ENCODE measurements at places on chromosomes 6 and 20. TPM values are rescaled to one million over a fixed set of nuclear protein-coding genes. Genes with fewer than 3 reads are reported as not detected.
A peak's percentile ranks its signal among the peaks of the same experiment; 100 is the strongest.

DNA sequence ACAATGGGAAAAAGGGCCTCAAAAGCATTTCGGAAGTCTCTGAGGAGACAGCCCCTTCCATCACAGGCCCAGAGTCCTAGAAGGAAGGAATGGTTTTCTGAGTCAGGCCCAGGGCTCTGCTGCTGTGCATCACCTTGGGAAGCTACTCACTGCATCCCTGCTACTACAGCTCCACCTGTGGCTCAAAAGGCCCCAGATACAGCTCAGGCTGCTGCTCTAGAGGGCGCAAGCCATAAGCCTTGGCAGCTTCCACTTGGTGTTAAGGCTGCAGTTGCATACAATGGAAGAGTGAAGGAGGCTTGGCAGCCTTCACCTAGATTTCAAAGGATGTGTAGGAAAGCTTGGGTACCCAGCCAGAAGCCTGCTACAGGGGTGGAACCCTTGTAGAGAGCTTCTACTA is 54.8 kb downstream of the MEI4 start:
- no peak for DNase-seq

DNA sequence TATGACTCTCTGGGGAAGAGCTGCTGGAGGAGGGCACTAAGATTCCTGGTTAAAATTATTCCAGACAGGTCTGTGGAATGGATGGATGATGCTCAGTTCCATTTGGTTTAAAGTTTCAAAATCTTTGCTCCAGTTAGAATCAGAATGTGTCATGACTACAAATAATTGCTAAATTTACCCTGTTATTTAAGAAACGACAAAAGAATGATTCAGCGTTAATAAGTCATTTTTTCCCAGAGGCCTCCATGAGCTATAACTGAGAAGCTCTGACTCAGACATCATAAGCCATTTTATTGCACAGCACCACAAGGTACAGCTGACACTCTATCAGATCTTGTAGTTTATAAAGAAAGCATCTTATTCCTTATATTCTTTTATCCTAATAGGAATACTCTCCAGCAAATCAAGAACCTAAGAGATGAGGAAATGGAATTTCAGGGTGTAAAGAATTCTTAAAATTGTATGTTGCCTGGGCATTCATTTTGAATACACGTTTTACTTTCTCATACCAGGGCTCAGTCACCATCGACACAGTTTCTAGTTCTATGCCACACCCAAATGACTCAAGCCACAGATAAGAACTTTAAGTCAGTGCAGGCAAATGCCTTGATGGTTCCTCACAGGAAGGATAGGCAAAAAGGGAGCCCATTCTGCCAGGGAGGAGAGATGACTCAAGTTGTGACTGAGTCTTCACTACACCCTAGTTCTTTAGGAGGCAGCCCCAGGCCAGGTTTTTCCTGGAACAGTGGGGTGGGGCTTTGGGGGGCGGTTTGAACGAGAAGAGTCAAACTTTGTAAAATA is 636.0 kb downstream of the MMUT start:
- no peak for DNase-seq

DNA sequence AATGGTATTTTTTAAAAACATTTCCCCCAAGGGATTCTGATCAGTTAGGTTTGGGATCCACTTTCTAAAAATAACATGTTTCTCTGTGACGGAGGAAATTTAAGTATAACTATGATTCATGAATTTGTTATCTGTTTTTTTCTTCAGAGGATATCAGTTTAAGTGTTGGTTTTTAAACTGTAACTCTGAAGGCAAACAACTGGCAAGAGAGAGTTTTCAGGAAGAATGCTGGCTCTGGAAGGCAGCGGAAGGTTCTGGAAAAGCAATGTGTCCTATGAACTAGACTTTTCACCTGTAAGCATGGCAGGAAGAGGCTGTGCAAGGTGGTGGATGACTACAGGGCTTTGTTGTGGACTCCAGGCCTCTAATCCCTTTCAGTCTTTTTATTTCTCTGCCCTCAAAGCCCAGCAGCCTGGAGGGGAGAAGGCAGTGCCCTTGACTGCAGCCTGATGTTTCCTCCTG is 153.1 kb downstream of the GMPR start:
- no peak for DNase-seq

GRCh38 chr20:24705486-24705885 is 236.1 kb downstream of the SYNDIG1 start:
- no peak for DNase-seq

DNA sequence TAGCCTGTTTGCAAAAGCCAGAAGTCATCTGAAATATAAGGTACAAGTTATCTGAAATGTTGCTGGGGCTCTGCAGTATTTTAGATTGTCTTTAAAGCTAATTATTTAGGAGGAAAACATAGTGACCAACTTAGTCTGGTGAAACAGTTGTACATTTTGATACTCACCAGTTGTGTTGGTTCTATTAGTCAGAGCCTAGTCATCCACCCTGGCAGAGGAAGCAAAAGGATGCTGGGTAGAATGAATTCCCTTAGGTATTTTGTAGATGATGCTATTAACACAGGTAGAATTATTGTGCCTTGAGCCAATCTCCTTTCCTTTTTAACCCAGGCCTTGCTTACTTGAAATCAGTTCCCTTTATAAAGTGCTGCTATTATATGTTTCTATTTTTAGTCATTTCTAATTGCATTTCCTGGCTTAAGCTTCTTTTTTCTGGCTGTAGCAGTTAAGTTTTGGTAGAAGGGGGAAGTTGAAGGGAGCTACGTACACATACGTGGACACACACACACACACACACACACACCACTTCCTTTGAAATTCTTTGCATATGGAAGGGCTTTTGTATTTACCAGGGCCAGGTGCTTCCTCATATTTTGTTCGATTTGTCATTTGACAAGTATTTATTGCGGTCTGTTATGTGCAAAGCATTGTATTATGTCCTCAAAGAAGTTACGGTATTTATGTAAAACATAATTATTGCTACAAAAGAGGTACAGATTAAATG is 82.4 kb downstream of the RTN4IP1 start:
- DNase-seq: no peak

DNA sequence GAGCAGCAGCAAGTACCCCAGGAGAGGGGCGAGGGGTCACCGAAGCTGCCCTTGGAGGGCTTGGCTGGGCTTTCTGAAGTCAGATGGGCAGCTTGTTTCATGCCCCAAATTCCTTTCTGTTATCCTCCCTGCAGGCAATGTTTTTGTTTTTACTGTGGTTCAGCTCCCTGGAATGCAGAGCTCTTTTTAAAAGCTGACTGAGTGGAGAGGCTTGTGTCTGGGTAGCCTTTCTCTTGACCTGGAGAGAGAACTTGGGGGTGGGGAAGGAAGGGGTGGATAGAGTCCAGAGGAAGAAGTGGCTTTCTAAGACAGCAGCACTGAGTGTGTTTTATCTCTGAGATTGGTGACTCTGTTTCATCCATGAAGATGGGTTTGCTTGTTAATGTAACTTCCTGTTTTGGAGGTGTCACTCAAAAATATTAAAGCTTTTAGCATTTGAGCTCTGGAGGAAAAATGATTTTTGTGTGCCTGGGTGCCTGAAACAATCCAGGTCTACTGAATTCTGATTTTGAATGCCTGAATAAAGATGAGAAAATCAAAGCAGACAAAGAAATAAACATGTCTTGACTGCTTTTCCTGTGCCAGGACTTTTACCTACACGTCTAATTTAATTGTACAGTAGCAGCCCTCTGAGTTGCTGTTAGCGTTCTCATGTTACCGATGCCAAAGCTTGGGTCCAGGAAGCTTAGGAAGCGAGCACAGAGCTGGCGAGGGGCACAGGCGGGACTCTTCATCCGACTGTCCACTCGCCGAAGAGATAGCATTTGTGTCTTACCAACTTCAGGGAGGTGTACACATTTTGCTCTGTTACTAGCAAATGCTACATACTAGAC is 78.2 kb upstream of the EEF1E1 start:
- peak; percentile 50 for DNase-seq

DNA sequence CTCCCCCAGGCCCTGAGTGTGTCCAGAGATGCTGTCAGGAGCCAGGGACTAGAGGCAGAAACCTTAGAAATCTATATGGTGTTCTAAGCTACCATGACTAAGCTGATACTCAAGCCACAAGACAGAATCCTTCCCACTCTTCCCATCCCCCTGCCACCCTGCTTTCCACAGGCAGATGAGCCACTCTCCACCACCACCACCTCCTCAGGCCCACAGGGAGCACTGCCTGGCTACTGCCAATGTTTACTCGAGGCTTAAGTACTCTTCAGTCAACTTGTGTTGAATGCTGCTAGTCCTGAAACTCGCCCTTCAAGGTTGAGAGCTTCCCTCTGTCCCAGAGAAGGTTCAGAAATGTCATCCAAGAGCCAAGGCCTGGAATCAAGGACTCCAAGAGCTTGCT is 56.2 kb downstream of the CENPW start:
- DNase-seq: no peak

Gene SNX9
- total RNA-seq: 27.0 TPM

Gene PDE10A
- 5.4 TPM for total RNA-seq

DNA sequence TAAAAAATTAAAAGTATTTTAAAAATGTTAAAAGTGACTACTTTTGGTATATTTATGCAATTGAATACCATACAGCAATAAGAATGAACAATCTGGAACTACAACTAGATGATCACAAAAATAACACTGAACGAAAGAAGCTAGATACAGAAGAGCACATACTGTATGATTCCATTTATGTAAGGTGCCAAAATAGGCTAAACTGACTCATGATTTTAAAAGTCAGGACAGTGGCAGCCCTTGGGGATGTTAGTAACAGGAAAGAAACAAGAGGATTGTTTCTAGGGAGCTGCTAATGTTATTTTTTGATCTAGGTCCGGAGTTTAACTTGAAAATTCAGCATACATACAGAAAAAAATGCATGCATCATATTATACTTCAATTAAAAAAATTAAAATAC is 42.3 kb downstream of the KIF13A start:
- DNase-seq: no peak

- peak; percentile 58 for DNase-seq
These were observed 93.7 kb downstream of the PSMB1 start for GRCh38 chr6:170459451-170459850.

Gene HLA-G
- total RNA-seq: not detected

Gene LTB
- 0.70 TPM for total RNA-seq

GRCh38 chr6:99216959-99217358 is 132.5 kb downstream of the FAXC start:
- no peak for DNase-seq

GRCh38 chr6:98716341-98716740 is 118.0 kb upstream of the POU3F2 start:
- no peak for DNase-seq

Gene GDAP1L1
- 5.2 TPM for total RNA-seq

Gene OR14J1
- total RNA-seq: not detected

Gene WFDC12
- not detected for total RNA-seq

Gene C6orf163
- total RNA-seq: 1.5 TPM

DNA sequence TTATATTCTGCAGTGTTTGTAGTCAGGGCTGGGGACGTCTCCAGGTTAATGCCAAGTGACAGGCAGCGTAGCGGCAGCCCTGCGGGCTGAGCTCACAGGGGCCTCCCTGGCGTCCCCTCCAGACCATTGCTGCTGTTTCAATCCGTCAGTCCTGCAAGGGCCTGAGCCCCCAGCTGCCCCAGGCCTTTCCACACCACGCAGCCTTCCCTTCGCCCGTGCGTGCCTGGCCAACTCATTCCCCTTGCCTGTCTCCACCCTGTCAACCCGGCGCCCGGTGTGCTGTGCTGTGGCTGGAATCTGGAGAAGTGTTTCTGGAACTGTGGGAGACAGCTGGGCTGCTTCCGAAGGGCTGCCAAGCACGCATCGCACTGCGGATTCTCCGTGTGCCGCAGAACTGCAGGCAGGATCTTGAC is 11.9 kb downstream of the BHLHE23 start:
- no peak for DNase-seq

DNA sequence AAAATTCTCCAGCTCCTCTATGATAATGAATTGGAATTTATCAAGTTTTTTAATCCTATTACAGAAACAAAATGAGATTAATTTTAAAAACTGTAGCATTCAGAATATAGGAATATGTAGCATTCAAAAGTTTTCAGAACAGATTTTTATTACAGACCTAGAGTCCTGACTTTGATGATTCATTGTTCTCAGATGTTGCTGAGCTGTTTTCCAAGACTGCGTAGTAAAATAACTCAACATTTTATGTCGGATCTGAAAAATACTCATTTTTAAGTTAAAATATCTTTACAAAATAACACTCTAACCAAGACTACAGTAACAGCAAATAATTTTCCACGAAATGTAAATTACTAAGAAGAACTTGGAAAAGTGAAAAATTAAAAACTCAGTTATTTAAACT is 67.1 kb downstream of the SYCP2 start:
- DNase-seq: no peak

Gene CALHM4
- total RNA-seq: not detected

- DNase-seq: peak; percentile 74
These were observed 32.4 kb upstream of the FAM184A start for GRCh38 chr6:119110601-119111548.

GRCh38 chr20:60764771-60765170 is 487.3 kb upstream of the CDH4 start:
- DNase-seq: no peak

DNA sequence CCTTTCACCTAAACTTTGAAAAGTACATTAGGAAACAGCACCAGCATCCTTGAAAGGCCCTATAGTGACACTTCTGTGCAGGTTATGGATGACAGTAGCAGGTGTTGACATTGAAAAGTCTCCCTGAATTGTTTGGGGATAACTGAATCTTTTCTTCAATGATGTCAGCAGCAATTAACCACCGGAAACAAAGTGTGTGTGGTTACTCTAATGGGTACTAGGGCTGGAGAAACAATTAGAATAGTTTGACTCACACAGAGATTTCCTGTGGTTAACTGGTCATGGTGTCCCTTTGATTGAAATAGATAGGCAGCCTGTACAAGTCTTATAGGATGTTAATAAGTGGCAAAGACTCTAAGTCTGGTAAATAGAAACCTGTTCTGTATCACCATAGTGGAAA is 189.1 kb downstream of the TBX18 start:
- no peak for DNase-seq

DNA sequence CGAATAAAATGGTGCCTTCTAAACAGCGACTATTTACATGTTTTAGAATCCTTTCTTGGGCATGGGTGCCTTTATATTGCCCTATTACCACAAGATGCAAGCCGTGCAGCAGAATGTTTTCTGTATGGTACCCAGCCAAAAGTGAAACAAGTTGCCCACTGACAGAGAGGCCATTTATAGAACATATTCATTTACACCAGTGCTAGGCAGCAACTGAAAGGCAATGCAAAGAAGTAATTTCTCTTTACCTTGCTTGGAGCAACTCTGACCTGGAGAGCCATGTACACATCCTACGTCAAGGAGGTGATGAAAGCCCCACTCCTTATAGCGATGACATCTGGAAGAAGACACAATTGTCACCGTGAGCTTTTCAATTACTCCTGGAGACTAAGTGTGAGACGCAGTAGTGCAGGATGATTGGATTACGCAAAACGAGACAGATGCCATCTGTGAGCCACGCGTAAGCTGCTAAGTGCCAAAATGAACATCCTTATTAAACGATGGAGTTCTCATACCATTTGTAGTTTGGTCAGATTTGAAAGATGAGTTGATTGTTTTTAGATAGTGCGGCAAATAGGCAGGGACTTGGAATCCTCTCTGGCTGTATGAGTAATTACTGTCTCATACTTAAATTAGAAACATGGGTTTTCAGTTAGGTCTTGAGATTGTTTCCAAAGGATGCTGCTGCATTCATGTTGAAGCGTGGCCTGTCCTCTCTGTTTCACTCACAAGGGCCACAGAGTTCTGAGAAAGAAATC is at the start of gene TMEM244:
TMEM244 (minus strand) TSS at position 408 of the 758 bp plus-strand sequence; CDS start at position 281, 127 bp downstream.
- DNase-seq: peak; percentile 22

Gene MATN4
- total RNA-seq: not detected

Gene SAPCD1
- 11.6 TPM for total RNA-seq

GRCh38 chr6:107800564-107801164 is 23.4 kb downstream of the SCML4 start:
- no peak for DNase-seq

- DNase-seq: no peak
These were observed 164.9 kb downstream of the CDH26 start for GRCh38 chr20:60123096-60123495.
